ENCODE measurements at places on chromosomes 7 and 10.
A peak's percentile ranks its signal among the peaks of the same experiment; 100 is the strongest.

- peaks cover 4% of the 10 kb centered on the region for H3K36me3 ChIP-seq
- H3K4me1 ChIP-seq, result peaks cover 31% of the 10 kb centered on the region
- peak overlapping the region; percentile 86 for H3K4me3 ChIP-seq
- H3K27me3 ChIP-seq, result no peaks in the 10 kb centered on the region
Measured at GRCh38 chr7:143289421-143289820, 1.3 kb downstream of the CASP2 start.

DNA sequence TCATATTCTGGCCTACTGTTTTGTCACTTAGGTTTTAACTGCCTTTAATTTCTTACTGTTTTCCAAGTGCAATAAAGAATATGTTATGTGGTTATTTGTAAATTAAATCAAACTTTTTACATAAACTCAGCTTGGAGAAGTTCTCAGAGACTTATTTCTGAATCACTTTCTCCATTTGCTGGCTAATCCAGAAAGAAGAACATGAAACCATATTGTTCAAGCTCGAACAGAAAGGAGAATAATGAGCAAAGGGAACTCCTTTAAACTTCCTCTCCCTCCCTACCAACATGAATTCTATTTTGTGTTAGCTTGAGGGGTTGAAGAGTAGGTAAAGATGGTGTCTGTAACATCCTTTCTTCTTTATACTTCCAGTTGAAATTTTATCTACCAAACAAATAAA, 52.3 kb downstream of the SHTN1 start:
- H3K27me3 ChIP-seq, result no peaks in the 10 kb centered on the region
- H3K36me3 ChIP-seq, result no peaks in the 10 kb centered on the region
- no peak overlapping the region for H3K27ac ChIP-seq
- DNase-seq, result no peak

DNA sequence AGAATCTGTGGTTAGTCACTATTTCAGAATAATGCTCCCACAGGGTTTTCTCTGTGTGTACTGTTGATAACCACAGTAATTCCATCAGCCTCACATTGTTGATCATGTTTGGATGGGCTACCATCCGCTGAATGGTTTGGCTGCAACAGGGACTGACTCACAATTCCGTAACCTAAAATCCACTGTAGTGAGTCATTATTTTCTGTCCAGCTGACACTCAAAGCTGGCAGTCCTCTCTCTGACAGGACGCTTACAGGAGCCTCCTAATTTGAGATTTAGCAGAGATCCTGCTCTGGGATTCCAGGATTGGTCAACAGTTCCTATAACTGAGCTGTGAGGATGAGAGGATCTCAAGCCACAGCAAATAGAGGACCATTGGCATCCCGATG, 32.7 kb downstream of the VWA2 start:
- no peak overlapping the region for H3K4me3 ChIP-seq
- DNase-seq, result no peak
- no peaks in the 10 kb centered on the region for H3K36me3 ChIP-seq
- H3K27me3 ChIP-seq, result no peaks in the 10 kb centered on the region
- H3K27ac ChIP-seq, result no peak overlapping the region

- peak; percentile 29 for DNase-seq
- H3K4me1 ChIP-seq, result no peaks in the 10 kb centered on the region
- no peak overlapping the region for H3K4me3 ChIP-seq
- no peak overlapping the region for H3K27ac ChIP-seq
Measured at GRCh38 chr7:134701272-134701671, 54.6 kb downstream of the BPGM start.

DNA sequence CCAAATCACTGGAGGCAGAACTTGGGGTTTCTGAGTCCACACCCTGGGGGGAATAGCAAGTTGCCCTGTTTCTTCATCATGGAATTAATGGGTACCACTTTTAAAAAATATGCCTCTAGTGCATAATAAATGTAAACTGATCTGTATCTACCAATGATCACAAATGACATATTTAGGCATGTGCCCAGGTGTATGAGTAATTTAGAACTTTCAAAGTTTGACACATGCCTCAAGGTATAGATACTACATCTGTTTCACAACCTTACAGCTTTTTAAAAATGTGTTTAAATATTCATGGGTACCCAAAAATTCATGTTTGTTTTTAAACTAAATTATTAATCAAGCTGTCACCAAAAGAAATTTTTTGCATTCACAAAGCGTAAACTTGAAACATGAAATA, 226.0 kb downstream of the KIAA1217 start:
- H3K4me3 ChIP-seq, result no peak overlapping the region
- H3K27ac ChIP-seq, result no peak overlapping the region
- H3K4me1 ChIP-seq, result no peaks in the 10 kb centered on the region
- H3K27me3 ChIP-seq, result no peaks in the 10 kb centered on the region
- DNase-seq, result no peak

GRCh38 chr10:14474656-14475055, 143.9 kb upstream of the FRMD4A start:
- no peaks in the 10 kb centered on the region for H3K36me3 ChIP-seq
- no peaks in the 10 kb centered on the region for H3K27me3 ChIP-seq
- H3K27ac ChIP-seq, result no peak overlapping the region
- H3K4me3 ChIP-seq, result no peak overlapping the region
- no peaks in the 10 kb centered on the region for H3K4me1 ChIP-seq

DNA sequence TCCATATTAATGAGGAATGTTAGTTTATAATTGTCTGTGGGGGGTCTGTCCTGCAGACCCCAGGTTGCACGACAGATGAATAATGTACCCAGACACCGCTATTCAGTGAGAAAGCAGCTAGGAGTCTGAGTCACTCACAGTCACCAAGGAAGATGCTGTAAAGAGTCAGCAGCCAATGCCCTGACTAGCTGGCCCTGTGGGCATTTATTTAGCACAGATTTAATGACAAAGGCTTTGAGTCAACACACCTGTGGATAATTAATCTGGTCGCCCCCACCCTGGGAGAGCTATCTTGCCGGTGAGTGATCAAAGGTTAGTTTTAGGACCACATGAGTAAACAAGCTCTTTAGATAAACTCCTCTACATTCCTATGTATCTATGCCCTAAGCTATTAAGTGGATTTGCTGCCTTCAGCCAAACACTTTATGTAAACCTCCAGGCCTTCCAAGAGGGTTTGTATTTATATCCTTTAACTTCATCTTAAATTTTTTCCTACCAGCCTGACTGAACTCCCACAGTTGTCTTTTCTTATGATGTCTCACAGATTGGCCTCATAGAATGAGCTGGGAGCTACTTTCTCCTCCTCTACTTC, 180.0 kb upstream of the ADCY1 start:
- no peaks in the 10 kb centered on the region for H3K4me1 ChIP-seq
- no peak for DNase-seq
- H3K4me3 ChIP-seq, result no peak overlapping the region
- H3K36me3 ChIP-seq, result no peaks in the 10 kb centered on the region
- no peaks in the 10 kb centered on the region for H3K27me3 ChIP-seq

- H3K36me3 ChIP-seq, result no peaks in the 10 kb centered on the region
- H3K27me3 ChIP-seq, result no peaks in the 10 kb centered on the region
Measured at GRCh38 chr7:144069511-144069910, at the start of gene OR2A25. Gene OR2A25 (plus strand): TSS chr7:144069811. CDS start chr7:144074220, 4,409 bp downstream.

- no peak overlapping the region for H3K27ac ChIP-seq
- DNase-seq, result no peak
- H3K36me3 ChIP-seq, result no peaks in the 10 kb centered on the region
- H3K4me1 ChIP-seq, result no peaks in the 10 kb centered on the region
- H3K4me3 ChIP-seq, result no peak overlapping the region
Measured at GRCh38 chr10:46040004-46040403, 6.1 kb downstream of the MSMB start.

GRCh38 chr7:80189638-80190037, 55.0 kb downstream of the GNAI1 start:
- H3K4me1 ChIP-seq, result no peaks in the 10 kb centered on the region
- no peak for DNase-seq
- H3K27me3 ChIP-seq, result no peaks in the 10 kb centered on the region
- no peak overlapping the region for H3K27ac ChIP-seq
- H3K4me3 ChIP-seq, result no peak overlapping the region

DNA sequence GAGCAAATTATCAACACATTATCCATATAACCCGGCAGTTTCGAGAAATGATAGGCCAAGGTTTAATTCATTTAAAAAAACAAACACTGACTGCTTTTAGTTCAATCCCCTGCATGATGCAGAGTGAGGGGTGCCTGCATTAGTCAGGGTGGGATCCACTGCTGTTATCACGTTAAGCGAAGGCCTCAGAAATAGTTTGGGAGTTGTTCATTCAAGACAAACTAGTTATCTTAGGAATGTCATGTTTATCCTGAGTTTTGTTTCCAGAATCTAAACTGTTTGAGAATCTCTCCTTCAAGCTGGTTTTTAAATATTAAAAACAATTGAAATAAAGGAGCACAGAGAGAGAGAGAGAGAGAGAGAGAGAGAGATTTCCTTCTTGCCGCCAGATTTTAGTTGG, 36.6 kb upstream of the PFKP start:
- H3K4me1 ChIP-seq, result peaks cover 23% of the 10 kb centered on the region
- DNase-seq, result no peak
- no peaks in the 10 kb centered on the region for H3K27me3 ChIP-seq
- H3K4me3 ChIP-seq, result no peak overlapping the region
- H3K27ac ChIP-seq, result no peak overlapping the region
- no peaks in the 10 kb centered on the region for H3K36me3 ChIP-seq

DNA sequence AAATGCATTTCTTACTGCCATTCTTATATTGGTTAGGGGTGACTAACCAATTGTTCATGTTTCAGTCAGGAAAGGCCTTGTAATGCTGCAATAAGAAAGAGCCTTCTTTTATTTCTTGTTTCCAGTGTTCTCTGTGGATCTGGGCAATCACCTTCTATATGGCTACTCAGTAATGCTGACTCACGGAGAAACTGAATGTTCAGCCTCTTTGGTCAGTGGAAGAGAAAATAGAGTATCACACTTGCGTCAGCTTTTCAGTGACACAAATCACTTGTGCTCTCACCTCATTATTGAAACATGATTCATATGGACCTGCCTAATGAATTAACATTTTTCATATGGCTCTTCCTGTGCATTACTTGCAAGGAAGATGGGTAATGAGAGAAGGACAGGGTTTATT, 243.9 kb upstream of the POT1 start:
- H3K27ac ChIP-seq, result no peak overlapping the region
- no peak overlapping the region for H3K4me3 ChIP-seq
- H3K4me1 ChIP-seq, result no peaks in the 10 kb centered on the region

GRCh38 chr10:116049158-116049973, 223.6 kb downstream of the GFRA1 start:
- no peaks in the 10 kb centered on the region for H3K4me1 ChIP-seq
- H3K4me3 ChIP-seq, result no peak overlapping the region
- no peaks in the 10 kb centered on the region for H3K36me3 ChIP-seq
- no peaks in the 10 kb centered on the region for H3K27me3 ChIP-seq
- H3K27ac ChIP-seq, result no peak overlapping the region
- DNase-seq, result no peak

DNA sequence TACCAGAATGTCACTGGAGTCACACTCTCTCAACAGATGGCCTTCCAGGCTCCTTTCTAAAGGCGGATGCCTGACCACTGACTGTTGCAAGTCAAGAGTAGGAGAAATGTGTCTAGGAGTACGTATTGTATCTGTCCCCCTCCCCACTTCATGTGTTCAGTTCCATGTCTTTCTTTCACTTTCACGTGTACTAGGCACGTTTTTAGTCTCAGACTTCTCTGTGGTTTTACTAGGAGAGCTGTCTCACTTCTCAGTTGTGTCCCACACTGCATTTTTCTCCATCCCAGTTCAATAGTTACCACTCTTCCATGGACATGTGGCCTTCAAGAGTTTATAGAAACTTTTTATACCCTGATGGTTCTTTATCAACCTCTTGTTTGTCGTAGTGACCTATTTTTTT, 893.0 kb downstream of the NRG3 start:
- H3K4me1 ChIP-seq, result no peaks in the 10 kb centered on the region
- no peaks in the 10 kb centered on the region for H3K36me3 ChIP-seq
- no peaks in the 10 kb centered on the region for H3K27me3 ChIP-seq
- no peak overlapping the region for H3K27ac ChIP-seq
- H3K4me3 ChIP-seq, result no peak overlapping the region
- DNase-seq, result no peak

DNA sequence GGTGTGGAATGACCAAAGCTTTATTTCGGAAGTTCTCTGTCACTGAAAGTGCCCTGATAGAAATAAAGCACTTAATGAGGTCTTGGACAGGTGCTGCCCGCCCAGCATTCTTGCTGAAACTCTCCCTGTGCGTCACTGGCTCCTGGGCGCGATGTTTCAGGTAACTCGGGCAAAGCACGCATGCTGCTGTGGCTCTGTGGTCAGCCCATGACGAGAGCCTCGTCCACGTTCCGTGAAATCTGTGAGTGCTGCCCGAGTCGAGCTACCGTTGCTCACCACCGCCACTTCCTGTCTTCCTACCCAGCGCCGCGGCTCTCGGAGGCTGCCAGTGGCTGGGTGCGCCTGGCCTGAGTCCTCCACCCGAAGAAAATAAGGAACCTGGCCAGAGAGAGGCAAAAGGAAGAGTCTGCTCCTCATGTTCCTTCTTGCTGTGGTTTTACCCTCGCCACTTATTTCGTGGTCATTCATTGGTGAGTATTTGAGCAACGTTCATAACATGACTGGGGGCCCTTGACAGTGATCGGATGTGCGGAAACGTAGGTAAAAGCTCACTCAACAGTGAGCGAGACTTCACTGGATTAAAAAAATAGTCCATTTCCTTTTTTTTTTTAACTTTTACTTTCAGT, 95.5 kb downstream of the MAP3K8 start:
- peak overlapping the region; percentile 57 for H3K4me3 ChIP-seq
- no peaks in the 10 kb centered on the region for H3K27me3 ChIP-seq
- H3K4me1 ChIP-seq, result peaks cover 71% of the 10 kb centered on the region
- peak overlapping the region; percentile 93 for H3K27ac ChIP-seq
